Articular chondrocyte of knee joint (primary cell): ENCODE measurements at places on chromosomes 11 and 22. TPM values are rescaled to one million over a fixed set of nuclear protein-coding genes. Genes with fewer than 3 reads are reported as not detected.

Gene CYP2R1
- 10.1 and 13.2 TPM in 2 replicates for total RNA-seq

Gene PANX2
- 0.11 and 0.26 TPM in 2 replicates for total RNA-seq

Gene PARVG
- total RNA-seq = 0.11 TPM in 1 of 2 replicates, not detected in the other

Gene CRYBB2
- not detected in 2 replicates for total RNA-seq

Gene YAP1
- total RNA-seq = 171 and 172 TPM in 2 replicates

Gene C11orf21
- total RNA-seq = 0.26 and 0.43 TPM in 2 replicates
